Stimulated activated CD4-positive, alpha-beta T cell treated with anti-CD3 and anti-CD28 coated beads, Interleukin-2, amount 100 ng/mL, for 48 hours (primary cell): ENCODE measurements at places on chromosomes 3 and 15.

- DNase-seq, result no peak
These were observed 342.4 kb downstream of the RORA start for GRCh38 chr15:60886680-60887079.

- DNase-seq, result no peak
These were observed 280.4 kb downstream of the RAP2B start for GRCh38 chr3:153442386-153442785.

DNA sequence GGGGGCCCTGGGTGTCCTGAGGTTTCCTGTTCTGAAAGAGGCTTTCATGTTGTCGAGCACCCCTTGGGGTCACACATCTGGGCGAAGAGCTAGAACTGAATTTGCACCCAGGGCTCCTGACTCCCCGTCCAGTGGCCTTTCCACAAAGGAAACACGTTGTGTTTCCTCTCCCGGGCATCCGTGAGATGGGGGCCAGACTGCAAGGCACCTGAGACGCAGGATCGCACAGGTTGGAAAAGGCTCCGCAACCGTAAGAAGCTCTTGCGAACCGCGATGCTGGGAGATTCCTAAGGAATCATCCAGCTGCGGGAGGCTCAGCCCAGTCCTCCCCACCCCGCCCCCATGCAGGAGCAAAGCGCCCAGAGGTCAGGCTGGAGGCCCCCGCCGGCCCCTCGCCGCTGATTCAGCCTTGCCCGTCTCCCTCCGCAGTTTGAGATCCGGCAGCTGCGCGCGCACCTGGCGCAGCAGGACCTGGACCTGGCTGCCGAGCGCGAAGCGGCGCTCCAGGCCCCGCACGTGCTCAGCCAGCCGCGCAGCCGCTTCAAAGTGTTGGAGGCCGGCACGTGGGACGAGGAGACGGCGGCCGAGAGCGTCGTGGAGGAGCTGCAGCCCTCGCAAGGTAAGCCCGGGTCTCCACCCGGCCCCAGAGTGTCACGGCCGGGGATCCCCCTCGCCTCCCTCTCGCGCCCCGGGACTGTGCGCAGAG, 119.6 kb downstream of the ETFA start:
- DNase-seq, result no peak

GRCh38 chr15:72281713-72282112, 9.4 kb upstream of the PARP6 start:
- no peak for DNase-seq

GRCh38 chr3:126773167-126773566, 69.1 kb downstream of the CHCHD6 start:
- DNase-seq, result no peak

GRCh38 chr3:177597311-177598096, 400.2 kb upstream of the TBL1XR1 start:
- peak; percentile 20 for DNase-seq

- no peak for DNase-seq
These were observed 33.7 kb upstream of the MAGEF1 start for GRCh38 chr3:184745526-184745925.

DNA sequence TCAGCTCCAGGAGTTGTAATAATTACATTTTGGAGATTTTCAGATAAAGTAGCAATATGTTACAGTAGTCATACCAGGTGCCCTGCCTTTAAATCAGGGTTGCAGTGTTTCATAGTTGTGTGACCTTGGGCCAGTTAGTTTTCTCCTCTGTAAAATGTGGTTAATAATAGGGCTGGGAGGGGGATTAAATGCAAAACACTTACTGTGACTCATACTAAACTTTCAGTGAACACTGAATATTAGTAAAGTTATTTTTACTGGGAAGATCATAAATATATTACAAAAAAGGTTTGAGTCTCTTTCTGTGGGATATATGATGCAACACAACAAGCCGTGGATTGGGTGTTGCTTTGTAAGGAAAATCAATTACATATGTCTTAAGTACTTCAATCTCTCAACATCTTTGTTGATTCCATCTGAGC, 1.1 kb upstream of the EBLN2 start:
- no peak for DNase-seq

DNA sequence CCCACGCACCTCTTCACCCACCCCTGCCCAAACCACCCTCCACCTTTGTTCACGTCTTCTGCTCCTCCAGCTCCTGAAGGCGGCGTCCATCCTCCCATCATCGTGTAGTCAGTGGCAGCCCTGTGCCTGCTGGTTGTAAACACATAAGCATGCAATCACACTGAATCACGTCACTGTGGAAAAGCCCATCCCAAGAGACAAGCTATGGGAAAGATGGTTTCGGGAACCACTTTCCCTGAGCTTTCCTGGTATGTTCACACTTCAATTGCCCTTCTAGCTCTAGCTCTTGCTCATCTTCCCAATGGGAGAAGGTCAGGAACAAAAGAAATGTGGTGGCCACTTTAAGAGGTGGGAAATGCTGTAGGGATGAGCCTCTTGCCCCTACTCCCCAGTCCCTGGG, 14.4 kb upstream of the GOLGA8J start:
- no peak for DNase-seq

GRCh38 chr3:3578718-3579117, 220.5 kb upstream of the LRRN1 start:
- no peak for DNase-seq

DNA sequence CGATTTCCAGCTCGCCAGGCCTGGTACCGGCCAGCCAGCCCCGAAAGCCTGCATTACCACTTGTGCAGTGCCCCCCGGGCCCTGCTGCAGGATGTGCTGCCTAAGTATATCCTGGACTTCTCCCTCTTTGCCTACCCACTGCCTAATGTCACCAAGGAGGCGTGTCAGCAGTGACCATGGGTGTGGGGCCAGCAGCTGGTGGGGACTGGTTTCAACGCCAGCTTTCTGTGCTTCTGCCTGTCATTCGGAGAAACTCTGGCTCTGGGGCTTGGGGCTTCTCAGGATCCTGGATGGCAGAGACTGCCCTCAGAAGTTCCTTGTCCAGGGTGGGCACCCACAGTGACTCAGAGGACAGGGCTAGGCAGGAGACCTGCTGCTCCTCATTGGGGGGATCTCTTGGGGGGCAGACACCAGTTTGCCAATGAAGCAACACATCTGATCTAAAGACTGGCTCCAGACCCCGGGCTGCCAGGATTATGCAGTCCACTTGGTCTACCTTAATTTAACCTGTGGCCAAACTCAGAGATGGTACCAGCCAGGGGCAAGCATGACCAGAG, 1.5 kb downstream of the CHST14 start:
- DNase-seq, result no peak

- peak; percentile 3 for DNase-seq
These were observed 36.9 kb upstream of the TRIM59 start for GRCh38 chr3:160486459-160486869.

DNA sequence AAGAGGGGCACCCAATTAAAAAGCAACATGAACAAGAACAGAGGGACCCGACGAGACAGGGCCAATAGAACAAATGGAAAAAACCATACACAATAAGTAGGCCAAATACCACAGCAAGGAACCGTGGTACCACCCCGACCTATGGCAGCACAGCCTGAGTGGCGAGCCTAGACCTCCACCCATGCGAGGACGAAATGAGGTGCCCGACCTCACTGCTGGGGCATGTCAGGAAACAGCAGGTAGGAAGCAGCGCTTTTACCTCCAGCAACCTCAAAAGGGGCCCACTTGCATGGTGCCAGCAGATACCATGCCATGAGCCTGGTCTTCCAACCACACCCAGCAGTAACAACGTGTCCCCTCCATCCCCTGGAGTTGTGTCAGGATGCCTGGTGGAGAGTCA, 77.9 kb downstream of the PCSK6 start:
- DNase-seq, result no peak

GRCh38 chr15:75750261-75751050, 37.8 kb upstream of the CSPG4 start:
- no peak for DNase-seq

DNA sequence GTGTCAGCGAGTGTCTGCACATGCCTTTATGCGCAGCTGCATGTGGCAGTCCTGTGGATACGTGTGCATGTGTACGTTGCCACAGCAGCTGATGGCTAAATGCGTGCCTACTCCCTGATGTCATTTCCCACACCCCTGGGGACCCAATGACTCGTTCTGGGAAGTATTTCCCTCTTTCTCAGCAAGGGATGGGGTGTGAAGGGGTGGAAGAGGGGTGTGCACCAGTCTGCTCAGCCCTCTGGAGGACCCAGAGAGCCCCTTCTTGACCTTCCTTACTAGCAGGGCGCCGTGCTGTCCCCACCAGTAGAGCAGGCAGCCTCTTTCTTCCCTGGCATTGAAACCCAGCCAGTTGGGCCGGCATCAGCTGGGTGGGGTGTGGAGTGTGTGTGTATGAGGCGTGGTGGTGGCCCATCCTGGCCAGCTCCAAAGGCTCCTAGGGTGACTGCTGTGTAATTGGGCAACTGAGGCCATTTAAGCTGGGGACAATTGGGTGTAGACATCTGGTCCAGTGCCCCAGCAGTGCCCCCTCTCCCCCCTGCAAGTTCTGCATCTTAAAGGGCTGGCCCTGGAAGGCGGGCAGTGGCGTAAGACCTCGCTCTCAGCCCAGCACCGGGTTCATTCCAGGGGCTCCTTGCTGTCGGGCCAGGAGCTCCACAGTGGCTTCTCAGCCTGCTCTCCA, 19.2 kb downstream of the SNX33 start:
- no peak for DNase-seq

GRCh38 chr3:4385201-4385600, 81.9 kb downstream of the SUMF1 start:
- DNase-seq, result no peak

DNA sequence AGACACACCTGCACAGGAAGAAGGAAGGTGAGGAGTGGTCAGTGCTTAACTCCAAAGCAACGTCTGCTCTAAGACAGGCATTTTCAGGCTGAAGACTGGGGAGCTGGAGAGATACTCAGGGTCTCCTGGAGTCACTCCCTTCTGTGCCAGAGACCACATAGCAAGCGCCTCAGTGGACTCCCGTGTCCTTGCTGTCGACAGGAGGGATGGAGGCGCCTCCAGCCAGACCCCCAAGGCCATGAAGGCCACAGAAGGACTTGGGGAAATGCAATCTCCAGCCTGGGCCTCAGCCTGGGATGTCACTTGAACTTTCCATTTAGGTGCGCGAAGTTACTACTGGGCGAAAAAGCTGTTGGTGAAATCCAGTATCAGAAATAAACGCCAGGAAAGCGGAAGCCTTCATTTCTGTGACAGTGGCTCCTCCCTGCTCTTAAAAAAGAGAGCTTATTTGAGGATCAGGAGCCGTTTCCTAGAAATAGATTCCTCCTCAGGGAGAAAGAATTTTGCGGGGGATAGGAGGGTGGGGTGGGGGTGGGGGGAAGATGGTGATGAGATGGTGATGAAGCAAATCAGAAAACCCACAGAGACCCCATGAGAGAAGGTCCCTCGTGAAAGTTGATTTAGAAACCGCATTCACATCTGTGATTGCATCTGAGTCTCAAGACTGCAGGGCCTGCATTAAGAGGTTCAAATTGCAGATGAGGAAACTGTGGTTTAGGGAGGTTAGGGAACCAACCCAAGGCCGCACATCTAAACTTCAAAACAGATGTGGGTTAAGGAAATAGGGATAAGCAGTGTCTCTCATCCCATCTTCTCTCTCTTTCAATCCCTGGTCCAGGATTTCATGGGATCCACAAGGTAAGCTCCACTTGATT, 78.8 kb downstream of the ATP2B2 start:
- no peak for DNase-seq

DNA sequence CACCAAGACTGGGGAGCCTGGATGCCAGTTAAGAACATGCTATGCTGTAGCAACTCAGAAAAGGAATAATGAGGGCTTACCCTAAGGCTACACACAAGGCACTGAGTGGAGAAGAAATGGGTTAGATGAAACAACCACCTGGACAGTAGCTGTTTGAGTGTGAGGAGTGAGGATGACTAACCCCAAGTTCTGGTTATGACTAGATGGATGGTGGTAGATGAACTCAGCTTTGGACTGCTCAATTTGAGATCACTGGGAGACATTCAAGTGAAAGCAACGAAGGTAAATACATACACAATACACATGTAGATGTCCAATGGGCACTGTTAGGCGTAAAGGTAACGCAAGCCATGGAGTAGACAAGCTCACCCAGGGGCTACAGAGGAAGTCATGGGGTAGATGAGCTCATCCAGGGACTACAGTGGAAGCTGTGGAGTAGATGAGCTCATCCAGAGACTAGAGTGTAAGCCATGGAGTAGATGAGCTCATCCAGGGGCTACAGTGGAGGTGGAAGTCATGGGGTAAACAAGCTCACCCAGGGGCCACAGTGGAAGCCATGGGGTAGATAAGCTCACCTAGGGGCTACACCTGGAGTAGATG, 98.3 kb downstream of the ANO10 start:
- DNase-seq, result no peak
